ENCODE measurements at places on chromosomes 2 and 18.

GRCh38 chr2:233287871-233288270 is 19.7 kb upstream of the SAG start:
- no peak for DNase-seq

DNA sequence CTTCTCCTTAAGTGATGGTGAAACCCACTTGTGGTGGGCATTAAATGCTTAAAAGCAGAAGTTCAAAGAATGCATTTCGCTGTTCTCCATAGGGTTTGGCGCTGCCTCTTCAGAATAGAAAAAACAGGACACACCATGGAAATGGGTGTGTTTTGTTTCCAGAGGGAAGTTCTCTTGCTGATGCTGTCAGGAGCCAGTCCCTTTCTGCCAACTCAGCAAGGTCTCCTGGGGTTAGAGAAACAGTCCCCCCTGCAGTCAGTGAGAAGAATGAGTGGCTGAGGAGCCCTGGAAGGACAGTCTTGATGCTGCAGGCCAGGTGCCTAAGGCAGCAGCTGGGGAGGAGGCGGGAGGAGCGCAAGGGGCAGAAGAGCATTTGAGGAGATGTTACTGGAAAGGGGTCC is 37.8 kb upstream of the ASAP2 start:
- no peak for DNase-seq

DNA sequence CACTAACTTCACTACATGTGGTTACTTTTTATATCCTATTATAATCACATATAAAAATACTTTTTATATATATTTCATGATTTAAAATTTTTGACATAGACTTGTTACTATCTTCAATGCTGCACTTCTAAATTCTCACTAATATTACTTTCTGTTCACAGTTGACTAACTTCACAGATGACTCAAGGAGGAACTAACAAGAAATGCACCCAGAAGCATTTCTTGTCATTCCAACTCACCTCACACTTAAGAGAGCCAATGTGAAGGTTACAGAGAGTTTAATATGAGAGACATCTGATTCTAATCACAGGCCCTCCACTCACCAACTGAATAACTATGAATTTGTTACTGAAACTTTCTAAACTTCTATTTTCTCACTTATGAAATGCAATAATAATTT is 399.8 kb upstream of the SLC8A1 start:
- DNase-seq = no peak

- DNase-seq = no peak
These were observed 1552.3 kb upstream of the SLC39A10 start for GRCh38 chr2:194104687-194105086.

Data from NCI-H2081 treated with DMSO at 0.1 percent for 48 hours (cell line).